Astrocyte of the spinal cord (primary cell): ENCODE measurements at places on chromosomes 4 and X.
A peak's percentile ranks its signal among the peaks of the same experiment; 100 is the strongest.

- no peak for DNase-seq
These were observed 225.9 kb downstream of the NR3C2 start for GRCh38 chr4:148216321-148216720.

GRCh38 chr4:7059662-7060061 lies 8.2 kb downstream of the GRPEL1 start:
- DNase-seq: no peak

DNA sequence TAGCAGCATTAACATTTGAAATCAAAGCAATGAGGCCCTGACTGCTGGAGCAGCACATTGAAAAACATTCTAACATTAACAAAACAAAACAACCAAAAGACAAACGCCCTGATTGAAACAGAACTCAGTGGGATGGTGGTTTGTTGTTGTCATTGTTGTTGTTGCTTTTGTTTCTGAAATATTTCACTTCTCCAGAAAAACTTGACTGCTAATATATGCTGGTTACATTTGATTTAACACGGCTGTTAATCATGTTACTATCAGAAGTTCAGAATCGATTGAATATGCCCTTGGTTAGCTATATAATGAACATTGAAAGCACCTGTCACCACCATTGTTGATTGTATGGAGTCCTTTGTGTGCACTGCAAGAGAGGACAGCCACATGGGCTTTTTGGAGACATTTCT lies 790.4 kb upstream of the GALNTL6 start:
- no peak for DNase-seq

DNA sequence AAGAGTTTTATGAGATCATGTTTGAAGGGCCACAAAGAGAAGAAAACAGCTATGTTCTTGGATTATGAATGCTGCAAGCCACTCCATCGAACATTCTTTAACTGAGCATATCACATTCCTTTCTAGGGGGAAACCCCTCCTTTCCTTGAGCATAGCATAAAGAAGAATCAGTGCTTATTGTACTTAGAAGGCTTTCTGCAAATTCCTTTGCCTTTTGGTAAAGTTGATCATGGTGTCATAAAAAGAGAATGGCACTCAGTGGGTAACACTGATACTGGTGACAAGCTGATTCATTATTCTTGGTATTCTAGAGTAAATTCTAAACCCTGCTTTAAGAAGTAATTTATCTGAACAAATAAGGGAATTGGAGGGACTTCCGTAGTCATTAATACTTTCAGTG lies 88.5 kb upstream of the GPR34 start:
- DNase-seq: peak; percentile 59

- no peak for DNase-seq
These were observed 932.3 kb upstream of the EPHA5 start for GRCh38 chr4:66602622-66603021.

DNA sequence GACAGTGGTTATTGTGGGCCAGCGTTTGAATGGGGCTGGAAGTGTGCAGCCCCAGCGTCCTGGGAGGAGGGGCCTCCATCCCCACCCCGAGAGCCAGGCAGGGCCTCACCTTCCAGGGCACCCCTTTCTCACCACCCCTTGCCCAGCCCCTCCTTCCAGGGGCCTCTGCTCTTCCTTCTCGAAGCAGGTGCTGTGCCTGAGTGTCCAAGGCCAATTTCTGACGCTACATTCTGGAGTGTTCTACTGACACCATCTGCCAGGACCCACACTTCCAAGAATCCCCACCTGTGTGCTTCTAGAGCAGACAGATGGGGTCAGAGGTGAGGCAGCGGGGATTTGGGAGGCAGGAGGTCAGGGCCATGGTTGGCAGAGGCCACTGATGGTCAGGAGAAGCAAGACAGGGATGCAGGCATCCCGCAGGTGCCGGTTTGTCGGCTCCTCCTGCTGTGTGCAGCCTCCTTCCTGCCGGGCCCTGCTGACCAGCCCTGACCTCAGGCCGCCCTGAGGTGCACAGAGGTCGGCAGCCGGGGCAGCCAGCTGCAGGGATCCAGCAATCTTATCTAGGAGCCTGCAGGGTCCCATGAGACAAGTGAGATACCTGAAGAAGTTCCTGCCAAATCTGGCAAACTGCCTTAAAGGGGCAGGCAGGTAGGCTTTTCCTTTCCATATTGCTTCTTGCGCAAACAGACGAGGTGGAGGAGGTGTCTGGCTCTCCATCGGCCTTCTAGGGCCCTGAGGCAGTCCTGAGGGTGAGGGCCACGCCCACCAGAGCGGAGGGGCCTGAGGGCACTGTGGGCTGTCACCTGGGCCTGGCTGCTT lies 18.8 kb downstream of the MSANTD1 start:
- DNase-seq: no peak

DNA sequence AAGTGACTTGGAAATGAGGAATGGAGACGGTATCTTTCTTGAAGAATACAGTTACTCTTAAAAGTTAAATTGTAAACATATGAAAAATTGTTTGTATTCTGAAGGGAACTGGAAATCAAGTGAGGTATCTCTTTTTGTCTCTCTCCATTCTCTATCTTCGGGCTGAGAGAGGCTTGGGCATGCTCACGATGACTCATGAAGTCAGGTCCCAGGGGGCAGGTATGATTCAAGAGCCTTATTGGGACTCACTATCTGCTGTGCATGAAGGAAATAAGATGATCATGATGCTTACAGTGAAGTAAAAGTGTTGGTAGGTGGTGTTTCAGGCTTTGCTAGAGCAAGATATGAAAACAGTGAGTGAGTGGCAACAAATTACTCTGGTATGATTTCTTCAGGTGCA lies 200.4 kb upstream of the PITX2 start:
- peak; percentile 12 for DNase-seq

DNA sequence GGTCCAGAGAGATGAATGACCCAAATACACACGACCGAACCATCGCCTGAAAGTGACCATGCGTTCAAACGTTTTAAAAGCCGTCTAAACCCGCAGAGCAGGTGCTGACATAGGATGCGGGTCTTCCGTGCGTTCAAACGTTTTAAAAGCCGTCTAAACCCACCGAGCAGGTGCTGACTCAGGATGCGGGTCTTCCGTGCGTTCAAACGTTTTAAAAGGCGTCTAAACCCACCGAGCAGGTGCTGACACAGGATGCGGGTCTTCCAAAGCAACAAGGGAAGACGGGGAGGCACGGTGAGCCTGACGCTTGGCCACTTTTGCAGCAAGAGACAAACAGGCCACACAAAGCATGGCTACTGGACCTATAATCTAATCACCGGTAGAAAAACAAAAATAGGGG lies 47.2 kb downstream of the GAK start:
- DNase-seq: no peak

DNA sequence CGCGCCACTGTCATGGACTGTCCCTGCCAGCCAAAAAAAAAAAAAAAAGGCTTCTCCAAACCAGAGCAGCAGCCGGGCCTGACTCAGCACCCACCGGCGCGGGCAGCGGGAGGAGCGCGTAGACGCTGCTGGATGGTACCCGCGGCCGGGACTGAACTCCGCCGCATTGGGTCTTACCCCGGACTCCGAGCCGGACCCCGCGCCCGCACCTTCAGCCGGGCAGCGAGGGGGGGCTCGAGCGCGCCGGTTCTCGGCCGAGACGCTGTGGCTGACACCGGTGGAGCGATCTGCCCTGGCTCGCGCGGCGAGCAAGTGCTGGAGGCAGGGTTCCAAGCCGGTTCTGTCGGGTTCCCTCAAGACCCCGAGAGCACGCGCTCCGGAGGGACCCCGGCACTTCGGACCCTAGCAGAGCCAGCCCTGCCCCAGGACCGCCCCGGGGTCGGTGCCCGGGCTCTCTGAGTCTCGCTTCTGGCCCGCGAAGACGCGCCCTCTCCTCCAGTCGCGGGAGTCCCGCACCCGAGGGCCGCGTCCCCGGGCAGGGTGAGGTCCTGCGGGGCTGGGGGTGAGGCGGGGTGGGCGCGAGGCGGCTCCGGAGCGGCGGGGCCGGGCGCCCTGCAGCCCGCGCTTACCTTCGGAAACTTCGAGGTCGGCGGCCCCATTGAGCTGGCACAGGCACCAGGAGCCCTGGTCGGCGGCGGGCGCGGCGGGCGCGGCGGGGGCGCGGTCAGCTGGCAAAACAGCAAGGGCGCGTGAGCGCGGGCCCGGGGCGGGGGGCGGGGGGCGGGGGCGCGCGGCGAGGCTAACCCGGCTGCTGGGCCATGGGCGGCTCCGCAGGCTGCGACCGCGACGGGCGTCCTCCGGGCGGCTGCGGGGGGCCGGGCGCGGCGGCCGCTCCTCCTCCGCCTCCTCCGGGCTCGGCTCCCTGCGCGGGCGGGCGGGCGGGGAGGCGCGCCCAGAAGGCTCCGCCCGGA lies 11.8 kb upstream of the MAN2B2 start:
- peak; percentile 11 for DNase-seq

- DNase-seq: peak; percentile 62
These were observed 62.7 kb downstream of the TRIM2 start for GRCh38 chr4:153266988-153267387.

GRCh38 chrX:34956916-34957315 lies 14.3 kb downstream of the FAM47B start:
- DNase-seq: peak; percentile 40

DNA sequence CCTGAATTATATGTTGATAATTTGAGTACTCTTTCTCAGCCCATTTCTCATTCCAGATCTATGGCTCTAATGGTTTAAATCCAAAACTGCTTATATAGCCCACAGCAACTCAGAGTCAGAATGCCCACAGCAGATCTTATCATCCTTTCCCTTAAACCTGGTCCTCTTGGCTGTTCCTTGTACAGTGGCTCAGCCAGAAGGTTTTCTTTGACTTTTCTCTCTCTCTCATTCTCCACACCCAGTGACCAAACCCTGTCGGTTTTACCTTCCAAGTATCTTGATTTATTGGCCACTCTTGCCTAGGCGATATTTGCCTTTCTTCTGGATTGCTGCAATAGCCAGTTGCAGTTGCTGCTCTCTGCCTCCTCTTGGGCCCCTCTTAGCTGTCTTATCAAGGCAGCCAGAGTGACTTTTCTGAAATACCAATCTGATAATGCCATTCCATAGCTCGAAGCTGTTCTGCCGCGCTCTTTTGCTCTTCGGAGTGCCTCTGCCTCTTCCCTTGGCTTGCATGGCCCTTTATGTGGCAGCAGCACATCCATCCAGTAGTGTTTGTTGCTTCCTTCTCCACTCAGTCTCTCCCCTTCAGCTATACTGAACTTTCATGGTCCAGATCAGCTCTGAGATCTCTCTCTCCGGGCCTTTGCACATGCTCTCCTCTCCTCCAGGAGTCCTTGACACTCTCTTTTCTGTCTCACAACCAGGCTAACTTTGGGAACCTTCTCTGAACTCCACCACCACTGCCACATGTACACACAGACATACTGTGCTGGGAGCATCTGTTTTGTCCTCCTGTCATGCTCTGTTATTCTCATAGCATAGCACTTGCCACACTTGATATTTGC lies 11.8 kb downstream of the GAB1 start:
- no peak for DNase-seq

- DNase-seq: peak; percentile 90
These were observed 48.0 kb upstream of the HDAC8 start for GRCh38 chrX:72620550-72621145.

DNA sequence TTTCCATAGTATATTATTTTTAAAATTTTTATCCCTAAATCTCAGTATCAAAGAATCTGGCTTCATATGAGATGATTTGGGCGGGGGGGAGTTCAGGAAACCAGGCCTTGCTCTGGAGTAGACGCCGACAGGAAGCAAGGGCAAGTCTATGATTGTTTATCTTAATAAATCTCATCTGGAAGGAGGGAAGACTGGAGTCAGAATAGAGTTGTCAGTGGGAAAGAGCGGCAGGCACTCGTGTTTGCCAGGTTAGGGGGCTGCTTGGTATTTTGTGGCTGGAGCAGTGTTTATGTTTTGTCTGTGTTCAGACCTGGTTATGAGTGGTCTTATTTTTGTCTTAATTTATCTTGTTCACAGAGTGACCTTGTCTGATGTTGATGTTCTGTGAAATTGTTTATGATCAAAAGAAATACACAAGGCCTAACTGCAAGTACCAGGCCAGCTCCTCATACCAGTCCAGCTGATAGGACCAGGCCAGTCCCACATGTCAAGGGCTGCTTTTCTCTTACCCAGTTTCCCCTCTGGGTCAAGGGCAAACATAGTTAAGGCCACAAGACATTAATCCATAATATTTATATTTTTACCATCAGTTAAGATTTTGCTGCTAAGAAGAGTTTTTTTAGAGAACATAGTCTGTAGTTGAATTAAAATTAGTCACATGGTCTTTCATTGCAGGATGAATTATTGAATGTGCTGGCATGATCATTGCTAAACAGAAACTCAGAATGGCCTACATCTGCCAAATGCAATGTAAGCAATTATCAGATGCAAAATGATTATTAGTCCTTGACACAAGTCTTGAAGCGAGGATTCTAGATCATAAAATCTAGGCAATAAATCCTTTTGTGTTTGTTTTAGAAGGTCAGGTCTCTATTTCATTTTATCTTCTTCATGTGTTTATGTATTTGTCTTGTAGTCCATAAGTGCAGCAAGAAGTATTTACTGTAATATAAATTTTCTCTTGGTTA lies 176.5 kb downstream of the GASK1B start:
- DNase-seq: no peak

GRCh38 chr4:120010646-120011045 lies 56.0 kb downstream of the MAD2L1 start:
- no peak for DNase-seq

GRCh38 chrX:13254870-13255269 lies 65.0 kb downstream of the ATXN3L start:
- no peak for DNase-seq

DNA sequence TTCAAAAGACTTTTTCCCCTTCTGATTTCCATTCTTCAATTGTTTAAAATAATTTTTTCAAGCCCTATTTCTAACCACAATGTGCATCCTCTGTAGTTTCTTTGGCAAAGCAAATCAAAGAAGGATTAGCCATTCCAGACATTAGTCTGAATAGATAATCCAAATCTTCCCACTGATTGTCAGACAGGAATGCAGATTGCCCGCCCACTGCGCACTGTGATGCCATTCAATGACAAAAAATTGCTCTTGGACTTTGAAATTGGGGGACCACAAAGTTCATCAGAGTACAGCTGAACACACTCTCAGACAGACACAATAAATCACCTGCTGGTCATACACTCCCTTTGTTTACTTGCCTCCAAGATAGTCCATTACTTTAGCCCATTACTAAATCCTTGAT lies 216.5 kb upstream of the DKK2 start:
- no peak for DNase-seq

- DNase-seq: no peak
These were observed 10.6 kb upstream of the MND1 start for GRCh38 chr4:153333874-153334273.

DNA sequence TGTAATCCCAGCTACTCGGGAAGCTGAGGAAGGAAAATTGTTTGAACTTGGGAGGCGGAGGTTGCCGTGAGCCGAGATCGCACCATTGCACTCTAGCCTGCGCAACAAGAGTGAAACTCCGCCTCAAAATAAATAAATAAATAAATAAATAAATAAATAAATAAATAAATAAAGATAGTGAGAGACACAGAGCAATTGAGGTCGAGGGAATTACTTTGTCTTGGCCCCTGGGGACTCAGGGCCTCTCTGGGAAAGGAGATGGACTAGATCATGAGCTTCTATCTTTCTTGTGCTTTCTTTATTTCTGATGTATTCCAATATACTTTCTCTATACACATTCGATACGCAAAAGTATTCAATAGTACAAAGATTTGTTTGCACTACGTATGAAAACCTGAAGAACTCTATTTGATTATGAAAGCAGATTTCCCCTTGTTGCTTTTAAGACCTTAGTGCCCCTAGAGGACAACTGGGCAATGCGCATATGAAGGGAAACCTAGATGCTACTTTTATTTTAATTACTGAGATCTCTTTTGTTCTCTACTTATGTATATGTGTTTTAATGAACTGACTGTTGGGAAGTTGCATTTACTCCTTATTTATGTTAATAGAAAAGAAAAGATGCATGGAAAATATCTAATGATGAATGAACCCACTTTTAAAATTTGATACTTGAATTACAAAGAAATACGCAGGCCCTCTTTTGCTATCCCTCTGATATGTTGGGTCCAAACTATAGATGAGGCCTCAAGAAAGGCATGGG lies 12.8 kb upstream of the ELOVL6 start:
- DNase-seq: peak; percentile 50
